Ascending aorta (tissue), 2 donors: ENCODE measurements at places on chromosomes 3 and 15. TPM values are rescaled to one million over a fixed set of nuclear protein-coding genes. Genes with fewer than 3 reads are reported as not detected.

- no peak for DNase-seq
These were observed 95.0 kb downstream of the ADCY5 start for GRCh38 chr3:123353850-123354233.

- DNase-seq = no peak
These were observed 33.4 kb upstream of the INSYN1 start for GRCh38 chr15:73786538-73786937.

GRCh38 chr3:60323180-60323579, 928.1 kb downstream of the FHIT start:
- DNase-seq = no peak

- no peak for DNase-seq
These were observed 329.5 kb downstream of the OCA2 start for GRCh38 chr15:27769652-27770051.

- no peak for DNase-seq
These were observed 16.8 kb downstream of the ARMC8 start for GRCh38 chr3:138203938-138204337.

DNA sequence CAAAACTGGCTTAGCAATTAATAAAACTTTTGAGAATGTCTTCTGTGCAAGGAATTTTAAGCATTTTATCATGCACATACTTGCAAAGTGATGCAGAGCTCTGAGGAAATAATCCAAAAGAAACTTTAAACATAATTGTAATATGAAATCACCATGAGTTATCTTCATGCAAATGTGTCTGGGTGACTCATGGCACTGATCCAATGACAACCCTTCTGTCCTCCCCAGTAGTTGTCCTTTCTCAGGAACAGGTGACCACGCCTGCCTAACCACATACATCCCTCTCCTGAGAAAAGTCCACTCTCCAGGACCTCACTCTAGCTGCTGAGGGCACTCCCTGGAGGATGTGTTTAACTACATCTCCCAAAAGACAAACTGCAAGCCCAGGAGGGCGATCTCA, 530.6 kb upstream of the IL12A start:
- DNase-seq = no peak

- DNase-seq = no peak
These were observed 826.7 kb downstream of the AGBL1 start for GRCh38 chr15:86906376-86906775.

- no peak for DNase-seq
These were observed 141.0 kb upstream of the BNIP2 start for GRCh38 chr15:59830098-59830497.

GRCh38 chr3:43523454-43524053, 98.3 kb downstream of the ANO10 start:
- DNase-seq = no peak

DNA sequence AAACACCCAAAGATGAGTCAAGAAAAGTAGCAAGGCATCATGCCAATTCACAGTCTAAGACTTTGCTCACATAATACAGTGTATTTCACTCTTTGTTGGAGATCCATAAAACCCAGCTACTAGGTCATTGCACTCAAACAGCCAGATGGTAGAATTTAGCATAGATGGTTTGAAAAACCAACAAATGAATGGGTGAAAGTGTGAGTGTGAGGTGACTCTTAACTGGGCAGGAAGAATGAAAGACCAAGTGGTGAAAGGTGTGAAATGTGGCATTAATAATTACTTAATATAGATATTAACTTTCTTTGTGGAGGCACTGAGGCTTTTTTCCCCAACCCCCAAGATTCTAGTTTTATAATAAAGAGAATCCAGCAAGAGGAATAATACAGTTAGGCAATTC, 159.5 kb downstream of the SQOR start:
- no peak for DNase-seq

- DNase-seq = no peak
These were observed 294.8 kb downstream of the PLCL2 start for GRCh38 chr3:17179381-17180205.

- no peak for DNase-seq
These were observed 389 bp downstream of the APEH start for GRCh38 chr3:49674497-49674983.

DNA sequence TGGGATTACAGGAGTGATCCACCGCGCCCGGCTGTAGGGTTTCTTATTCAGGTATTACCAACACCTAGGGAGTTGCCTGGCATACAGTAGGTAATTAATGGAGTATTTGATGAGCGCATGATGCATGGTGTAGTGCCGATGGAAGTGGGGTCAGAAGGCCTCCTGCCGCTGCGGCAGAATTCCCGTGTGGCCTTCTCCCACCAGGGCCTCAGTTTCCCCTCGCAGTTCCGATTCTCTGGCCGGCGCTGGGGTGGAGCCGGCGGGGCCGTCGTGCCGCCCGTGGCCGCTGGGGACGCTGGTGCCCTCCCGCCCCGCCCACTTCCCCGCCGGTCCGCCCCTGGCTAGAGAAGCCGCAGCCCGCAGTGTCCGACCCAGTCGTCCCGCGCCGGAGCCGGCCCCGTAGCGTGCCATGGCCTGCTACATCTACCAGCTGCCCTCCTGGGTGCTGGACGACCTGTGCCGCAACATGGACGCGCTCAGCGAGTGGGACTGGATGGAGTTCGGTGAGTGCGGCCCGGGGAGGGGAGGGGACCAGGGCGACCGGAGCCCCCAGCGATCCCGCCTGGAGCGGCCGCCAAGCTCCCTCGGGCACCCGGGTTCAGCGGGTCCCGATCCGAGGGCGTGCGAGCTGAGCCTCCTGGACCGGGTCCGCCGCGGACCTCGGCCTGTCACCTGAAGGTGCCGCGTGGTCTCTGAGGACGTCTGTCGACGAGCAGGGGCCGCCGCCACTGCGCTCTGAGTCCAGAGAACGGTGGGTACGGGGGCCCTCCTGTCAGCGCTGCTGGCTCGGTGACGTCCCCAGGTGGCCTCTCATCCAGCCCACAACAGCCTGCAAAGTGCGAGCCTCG, at the start of gene IRAK2:
Gene IRAK2 (plus strand): TSS at position 374 of the 848 bp plus-strand sequence. CDS start 36 bp downstream, at position 410.
- no peak for DNase-seq

- no peak for DNase-seq
These were observed 33.4 kb upstream of the ZNF609 start for GRCh38 chr15:64426845-64427465.

- no peak for DNase-seq
These were observed 359.7 kb upstream of the ROPN1 start for GRCh38 chr3:124351430-124352148.

DNA sequence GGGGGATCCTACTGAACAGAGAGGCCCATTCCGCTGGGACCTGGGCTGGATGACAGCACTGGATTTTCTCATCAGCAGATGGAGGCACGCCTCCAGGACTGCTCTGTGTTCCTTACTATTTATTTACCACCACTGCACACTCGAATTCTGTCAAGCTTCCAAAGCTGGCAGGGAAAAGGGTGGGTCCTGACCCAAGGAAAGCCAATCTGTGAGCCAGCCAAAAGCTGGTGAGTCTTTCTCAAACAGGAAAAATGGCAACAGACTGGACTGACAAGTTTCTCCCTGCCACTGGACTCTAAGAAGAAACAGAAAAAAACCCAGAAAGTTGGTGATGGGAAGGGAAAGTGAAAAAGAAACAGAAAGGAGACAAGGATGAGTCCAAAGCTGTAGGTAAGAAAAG, 37.8 kb downstream of the CD47 start:
- DNase-seq = no peak

DNA sequence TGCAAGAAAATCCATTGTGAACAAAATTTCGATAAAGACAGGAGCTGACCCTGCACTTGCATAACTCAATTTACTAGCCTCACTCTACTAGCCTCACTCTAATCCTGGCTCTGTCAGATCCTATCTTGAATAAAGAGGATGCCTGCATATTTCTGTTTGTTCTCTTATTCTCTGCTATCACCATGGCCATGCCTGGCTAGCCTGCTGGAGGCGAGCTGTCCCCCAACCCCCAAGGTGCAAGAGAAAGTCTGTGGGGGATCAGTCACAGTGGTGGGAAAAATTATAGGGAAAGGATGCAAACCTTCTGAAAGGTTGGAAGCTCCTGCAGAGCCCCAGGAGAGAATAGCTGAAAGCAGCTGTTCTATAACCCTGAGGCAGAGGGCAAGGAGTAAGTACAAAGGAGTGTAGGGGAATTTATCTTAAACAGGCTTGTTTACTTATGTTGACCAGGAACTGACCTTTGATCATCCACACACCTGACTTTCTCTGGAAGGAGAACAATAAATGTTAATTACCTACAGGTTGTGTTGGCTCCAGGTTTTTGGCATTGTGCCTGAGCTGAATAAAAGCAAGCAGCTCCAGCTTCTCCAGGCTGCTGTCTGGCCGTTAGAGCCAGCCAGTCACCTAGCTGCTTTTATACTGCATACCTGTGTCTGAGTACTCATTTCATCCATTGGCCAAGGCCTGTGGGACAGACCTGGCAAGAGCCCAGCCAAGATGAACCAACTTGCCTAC, 137.7 kb upstream of the RASGRP1 start:
- DNase-seq = no peak

CYP1A2 gene
- not detected for total RNA-seq

PXYLP1 gene
- total RNA-seq = 14.2 TPM

MELTF gene
- total RNA-seq = 21.6 TPM

CSTA gene
- total RNA-seq = not detected
